ENCODE measurements at places on chromosomes 4 and X.
A peak's percentile ranks its signal among the peaks of the same experiment; 100 is the strongest.

DNA sequence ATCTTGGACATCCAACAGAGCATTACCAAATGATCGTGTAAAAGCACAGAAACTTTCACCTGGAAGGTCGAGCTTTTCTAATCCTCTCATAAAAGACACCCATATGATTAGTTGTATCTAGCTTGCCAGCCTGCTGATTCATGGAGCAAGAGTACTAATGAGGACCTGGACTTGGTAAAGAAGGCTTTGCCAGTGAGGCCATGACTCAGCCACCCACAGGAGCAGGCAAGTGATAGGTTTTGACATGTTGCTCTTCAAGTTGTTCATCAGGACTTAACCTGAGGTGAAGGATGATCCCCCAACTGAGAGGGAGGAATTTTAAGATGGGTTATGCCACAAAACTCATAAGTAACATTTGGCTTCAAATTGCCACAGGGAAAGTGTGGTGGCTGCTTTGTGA, 24.7 kb upstream of the EPGN start:
- no peak for DNase-seq

GRCh38 chr4:110754716-110755115, 131.8 kb upstream of the PITX2 start:
- DNase-seq = no peak

GRCh38 chrX:48939524-48940228, 17.7 kb downstream of the OTUD5 start:
- DNase-seq = no peak

DNA sequence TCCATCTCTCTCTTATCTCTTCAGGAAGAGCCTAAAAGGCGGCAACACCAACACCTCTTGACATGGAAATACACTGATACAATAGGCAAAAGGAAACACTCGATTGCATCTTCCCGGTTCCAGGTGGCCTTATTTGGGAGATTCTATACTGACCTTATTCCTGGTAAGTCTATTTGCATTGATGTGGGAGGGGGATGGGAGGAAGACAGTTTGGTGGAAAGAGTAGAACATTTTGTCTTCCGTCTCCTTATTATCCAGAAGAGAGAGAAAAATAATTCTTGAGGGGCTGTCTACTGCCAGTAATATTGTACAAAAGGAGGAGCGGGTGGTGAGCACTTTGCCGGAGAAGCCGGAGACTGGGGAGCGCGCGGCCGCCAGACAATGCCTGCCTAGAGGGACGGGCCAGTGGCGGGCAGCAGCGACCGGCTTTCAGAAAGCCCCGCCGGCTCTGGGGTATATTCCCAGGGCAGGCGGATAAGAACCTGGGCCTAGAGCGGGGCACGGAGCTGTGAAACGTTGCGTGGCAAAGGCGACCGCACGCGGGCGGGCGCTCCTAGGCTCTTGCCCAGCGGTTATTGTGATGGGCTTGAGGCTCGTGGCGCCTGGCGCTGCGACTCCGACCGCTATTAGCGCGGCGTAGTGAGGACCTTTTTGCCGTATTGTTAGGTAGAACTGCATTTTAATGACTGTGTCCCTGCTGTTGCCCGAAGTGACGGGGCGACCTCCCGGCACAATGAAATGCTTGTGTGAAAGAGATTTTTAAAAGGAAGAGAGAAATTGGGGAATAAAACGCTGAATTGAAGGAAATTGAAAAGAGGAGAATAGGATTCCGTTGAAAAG, 518 bp downstream of the PRDM8 start:
- DNase-seq = no peak

DNA sequence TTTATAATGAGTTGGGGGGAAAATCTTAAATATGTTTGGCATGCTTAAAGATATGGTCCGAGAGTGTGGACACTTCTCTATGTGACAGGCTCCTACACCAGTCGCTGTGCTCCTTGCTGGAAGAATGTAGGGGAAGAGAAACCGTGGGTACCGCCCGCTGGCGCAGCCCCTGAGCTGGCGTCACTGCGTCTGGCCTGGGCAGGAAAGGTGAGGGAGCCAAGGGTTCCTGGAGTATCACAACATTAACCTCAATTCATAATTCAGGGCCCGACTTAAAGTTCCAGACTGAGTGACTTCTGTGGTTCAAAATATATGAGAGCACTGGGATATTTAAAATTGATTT, 95.1 kb downstream of the GATB start:
- DNase-seq = no peak

DNA sequence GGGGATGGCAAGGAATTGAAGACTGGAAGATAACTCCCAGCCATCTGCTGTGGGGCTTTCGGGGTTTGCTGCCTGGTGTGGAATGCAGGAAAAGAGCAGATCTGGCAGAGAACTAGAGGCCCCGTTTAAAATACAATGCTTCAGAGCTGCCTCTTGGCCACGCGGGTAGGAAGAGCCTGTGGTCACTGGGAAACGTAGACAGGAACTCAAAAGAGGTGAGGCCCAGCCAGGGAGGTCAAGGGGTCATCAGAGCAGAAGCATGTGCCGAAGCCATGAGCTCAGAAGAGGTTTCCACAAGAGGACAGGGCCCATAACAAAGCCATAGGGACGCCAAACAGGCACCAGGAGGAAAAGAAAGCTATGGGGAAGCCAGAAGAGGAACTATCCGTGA, 14.5 kb upstream of the STS start:
- peak; percentile 21 for DNase-seq

DNA sequence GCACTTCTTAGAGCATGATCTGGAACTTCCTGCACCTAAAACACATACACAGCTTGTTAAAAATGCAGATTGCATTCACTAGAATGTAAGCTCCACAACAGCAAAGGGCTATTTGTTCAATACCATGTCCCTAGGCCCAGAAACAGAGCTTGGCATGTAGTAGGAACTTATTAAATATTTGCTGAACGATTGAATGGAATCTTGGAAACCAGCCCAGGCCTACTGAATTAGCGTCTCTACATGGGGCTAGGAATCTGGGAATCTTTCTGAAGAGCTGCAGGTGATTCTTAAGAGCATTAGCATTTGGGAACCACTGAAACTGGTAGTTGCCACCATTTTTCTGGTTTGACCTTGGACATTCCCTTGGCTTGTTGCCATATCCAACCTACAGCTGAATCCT, 234.1 kb downstream of the STIM2 start:
- no peak for DNase-seq

DNA sequence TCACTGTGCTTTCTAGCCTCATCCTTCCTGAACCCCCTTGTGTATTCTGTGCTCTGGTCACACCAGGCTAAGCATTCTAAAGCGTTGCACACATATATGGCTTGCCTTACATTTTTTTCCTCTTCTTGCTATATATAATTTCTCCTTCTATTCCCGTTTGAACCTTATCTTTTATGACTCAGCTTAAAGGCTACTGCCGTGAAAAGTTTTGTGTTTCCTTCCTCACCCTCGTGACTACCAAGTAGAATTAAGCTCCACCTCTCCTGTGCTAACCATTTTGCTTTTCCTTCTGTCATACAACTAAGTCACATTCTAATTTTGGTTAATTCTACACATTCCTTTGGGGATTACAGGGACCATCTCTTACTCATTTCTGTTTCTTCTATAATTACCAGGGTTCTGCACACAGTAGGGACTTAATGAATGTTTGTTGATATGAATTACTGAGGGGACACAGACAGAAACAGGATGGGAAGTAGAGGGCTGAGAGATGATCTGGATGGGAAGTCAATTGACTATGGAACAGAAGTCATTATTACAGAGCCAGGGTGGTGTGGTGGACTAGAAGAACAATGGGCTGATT, 67.1 kb downstream of the DOCK11 start:
- DNase-seq = no peak

DNA sequence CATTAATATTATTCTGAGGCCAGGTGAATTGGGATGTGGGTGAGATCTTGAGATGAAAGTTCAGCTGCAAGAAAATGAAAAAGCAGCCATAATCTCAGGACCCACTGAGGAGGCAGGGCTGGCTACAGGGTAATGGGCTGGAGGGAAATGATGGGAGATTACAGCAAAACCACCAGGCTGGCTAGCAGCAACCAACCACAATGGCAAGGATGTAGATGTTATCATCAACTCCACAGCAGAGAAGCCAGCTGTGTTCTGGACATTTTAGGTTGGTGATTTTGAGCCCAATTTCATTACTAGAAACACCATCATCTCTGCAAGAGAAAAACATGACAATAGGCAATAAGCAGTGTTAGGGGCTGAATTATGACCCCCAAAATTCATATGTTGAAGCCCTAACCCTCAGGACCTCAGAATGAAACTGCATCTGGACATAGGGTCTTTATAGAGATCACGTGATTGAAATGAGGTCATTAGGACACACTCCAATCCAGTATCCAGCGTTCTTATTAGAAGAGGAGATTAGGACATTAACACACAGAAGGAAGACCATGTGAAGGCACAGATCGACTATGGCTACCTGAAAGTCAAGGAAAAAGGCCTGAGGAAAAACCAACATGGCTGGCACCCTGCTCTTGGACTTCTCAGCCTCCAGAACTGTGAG, 139.8 kb upstream of the KIT start:
- no peak for DNase-seq

GRCh38 chrX:72041871-72042851, 89.6 kb downstream of the RTL5 start:
- no peak for DNase-seq

- no peak for DNase-seq
These were observed 242.0 kb upstream of the ACTRT1 start for GRCh38 chrX:128294198-128294597.

DNA sequence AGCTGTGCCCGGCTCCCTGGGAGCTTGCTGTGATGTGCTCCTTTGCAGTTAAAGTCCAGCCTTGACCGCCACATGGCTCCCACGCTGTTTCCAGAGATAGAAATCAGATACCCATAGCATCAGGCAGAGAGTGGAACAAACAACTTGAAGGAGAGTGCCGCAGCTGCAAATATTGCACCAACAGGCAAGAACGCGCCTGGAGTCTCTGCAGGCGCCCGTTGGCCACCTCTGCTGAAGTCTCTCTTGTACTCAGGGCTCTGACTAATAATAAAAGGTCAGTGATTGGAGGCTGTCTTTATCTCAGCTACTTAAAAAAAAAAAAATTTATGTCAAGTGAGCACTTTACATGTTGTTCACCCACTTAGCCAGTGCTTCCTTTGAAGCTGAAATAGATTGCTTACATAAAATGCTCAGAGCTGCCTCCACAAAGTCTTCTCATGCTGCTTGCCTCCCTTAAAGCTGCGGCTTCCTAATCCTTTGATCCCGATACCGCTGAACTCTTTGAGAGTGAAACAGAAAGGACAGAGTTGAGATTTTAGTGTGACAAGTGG, 30.9 kb upstream of the TENM3 start:
- peak; percentile 56 for DNase-seq

DNA sequence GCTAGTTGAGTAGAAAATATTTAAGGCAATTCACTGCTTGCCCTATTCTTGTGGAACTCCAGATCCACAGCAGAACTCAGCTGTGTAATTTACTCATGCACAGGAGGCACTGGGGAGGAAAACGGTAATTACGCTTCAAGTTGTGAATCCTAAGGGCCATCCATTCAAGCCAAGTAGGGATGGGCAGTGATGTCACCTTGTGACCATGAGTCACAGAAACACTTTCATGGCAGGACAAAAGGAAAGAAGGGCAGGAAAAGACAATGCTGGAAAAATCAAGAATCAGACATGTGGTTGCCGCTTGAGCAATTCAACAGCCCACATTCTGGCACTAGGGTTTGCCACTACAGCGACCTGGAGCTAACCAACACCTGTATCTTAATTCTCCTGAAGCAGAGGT, 1.4 kb downstream of the PAQR3 start:
- DNase-seq = no peak

GRCh38 chrX:40439625-40440532, 140.9 kb upstream of the ATP6AP2 start:
- no peak for DNase-seq

- DNase-seq = no peak
These were observed 63.4 kb downstream of the DCAF12L1 start for GRCh38 chrX:126489116-126489695.

DNA sequence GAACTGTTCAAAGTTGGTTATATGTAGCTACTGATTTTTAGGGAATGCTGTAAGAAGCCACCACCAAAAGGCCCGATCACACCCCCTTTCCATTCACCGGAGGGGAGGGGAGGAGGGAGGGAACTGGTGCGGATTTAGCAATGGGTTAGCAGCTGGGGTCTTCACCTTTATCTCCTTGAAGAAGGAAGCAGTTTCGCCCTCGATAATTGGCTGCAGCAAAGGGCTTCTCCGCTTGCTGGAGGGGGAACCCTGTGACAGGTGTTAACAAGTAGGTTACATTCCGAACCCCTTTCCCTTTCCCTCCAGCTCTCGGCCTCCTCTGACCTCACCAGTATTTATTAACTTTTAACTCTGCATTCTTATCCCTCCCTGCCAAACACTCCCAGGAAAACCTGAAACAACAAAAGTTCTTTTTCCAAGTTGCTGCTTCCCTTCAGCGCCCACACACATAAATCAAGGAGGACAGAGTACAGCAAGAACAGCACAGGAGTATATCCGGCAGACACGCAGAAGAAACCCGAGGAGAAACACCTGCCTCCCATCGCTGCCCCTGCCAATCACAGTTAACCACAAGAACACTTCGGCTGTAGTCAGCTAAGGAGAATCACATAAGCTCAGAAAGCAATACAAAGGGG, 39.8 kb upstream of the NAP1L5 start:
- peak; percentile 15 for DNase-seq

DNA sequence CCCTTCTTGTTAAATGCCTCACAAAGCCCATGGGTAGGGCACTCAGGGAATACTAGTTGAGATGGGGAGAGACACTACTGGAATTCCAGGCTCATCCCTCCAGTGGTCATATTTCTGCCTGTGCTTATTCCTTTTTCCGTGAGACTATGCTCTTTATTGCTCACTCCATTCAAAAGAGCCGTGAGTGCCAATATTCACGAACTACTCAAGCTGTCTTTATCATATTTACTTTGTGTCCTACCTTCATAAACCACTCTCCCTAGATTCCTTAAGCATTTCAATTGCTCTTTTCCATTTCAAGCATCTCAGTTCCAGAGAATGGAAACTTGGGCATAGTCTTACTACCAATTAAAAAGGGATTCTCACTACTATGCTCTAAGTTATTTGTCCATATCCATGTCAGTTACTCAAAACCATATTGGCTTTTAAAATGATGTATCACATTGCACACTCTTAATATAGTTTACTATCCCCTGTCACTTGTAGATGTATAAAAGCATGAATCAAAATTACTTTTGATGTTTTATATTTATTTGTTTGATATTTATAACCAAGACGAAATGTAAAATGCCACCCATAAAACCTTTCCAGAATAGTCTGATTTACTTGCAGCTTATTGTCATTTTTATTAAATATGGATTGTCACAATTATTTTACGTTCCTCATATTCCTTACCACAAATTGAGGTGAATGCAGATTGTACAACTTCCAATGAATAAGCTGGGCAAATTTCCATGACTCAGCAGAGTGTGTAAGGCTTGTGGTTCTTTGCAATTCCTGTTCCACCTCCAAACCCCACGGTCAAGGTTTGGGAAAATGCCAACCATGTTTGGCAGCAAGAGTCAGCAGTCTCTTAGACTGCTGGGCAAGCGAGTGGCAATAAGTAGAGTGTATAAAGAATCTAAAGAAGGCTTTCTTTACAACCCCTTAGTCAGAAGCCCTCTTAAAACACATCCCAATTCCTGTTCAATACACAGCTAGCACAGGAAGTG, 24.4 kb downstream of the ENOX2 start:
- peak; percentile 75 for DNase-seq
